Activated CD4-positive, alpha-beta T cell treated with anti-CD3 and anti-CD28 coated beads, Interleukin-2, amount 10 ng/mL, durations not matched to agents 7 days and 5 days (primary cell): ENCODE measurements at places on chromosomes 5 and 9.

GRCh38 chr5:43110606-43111170 is 10.0 kb upstream of the ZNF131 start:
- peak overlapping the region; percentile 86 for H3K27ac ChIP-seq
- peak overlapping the region; percentile 0 for H3K4me3 ChIP-seq
- peak; percentile 16 for DNase-seq
- H3K27me3 ChIP-seq: no peaks in the 10 kb centered on the region

GRCh38 chr9:126062158-126062886 is 264.3 kb upstream of the MVB12B start:
- H3K4me1 ChIP-seq: no peaks in the 10 kb centered on the region
- DNase-seq: no peak
- no peak overlapping the region for H3K27ac ChIP-seq
- peaks cover 5% of the 10 kb centered on the region for H3K27me3 ChIP-seq
- H3K4me3 ChIP-seq: no peak overlapping the region

DNA sequence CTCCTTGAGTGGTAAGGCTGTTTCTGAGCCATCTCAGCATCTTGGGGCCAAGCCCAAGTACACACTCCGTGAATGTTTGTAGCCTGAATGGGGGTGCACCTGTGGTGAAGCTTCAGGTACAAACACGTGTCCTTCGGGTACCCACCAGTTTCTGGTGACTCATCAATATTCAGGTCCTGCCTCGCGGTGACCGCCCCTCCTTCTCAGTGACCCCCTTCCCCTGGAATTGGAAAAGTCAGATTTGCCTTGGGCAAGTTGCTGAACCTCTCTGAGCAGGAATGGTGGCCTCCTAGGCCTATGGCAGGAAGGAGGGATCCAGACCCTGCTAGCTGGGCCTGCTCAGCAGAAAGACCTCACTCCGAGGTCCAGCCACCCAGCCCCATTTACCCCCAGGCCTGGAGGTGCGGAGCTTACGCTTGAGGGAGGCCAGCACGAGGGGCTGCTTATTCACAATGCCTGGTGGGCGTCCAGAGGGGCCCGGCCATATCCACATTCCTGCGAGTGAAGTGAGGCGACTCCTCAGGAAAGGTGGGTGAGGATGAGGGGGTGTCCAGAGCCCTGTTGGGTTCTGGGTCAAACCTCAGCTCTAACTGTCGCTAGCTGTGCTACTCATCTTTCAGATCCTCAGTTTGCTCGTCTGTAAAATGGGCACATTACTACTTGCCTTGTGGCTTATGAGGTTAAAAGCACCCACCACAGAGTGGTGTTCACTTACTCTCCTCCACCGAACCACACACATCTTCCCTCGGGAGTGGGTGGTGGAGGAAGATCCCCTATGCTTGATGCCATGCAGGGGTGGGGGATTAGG is 7.0 kb downstream of the ADGRD2 start:
- no peak overlapping the region for H3K4me3 ChIP-seq
- H3K4me1 ChIP-seq: no peaks in the 10 kb centered on the region
- no peaks in the 10 kb centered on the region for H3K36me3 ChIP-seq
- H3K27ac ChIP-seq: no peak overlapping the region
- peaks cover 7% of the 10 kb centered on the region for H3K27me3 ChIP-seq
- no peak for DNase-seq

DNA sequence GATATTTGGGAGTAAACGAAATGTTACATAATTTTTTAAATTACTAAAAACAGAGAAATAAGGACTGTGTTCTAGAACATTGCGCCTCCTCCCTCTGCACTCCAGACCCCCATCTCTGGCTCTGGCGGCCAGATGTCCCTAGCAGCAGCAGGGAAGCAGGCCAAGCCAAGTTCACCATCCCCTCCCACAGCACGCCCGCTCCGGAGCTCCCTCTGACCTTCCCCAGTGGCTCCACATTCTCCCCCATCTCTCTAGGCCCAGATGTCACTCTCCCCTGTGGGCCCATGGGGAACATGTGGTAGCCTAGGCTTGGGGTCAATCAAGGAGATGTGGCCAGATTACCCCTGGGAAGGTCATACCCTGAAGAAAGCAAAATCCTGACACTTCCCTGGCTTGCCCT is 6.3 kb upstream of the WNK2 start:
- H3K27ac ChIP-seq: no peak overlapping the region
- DNase-seq: no peak
- H3K4me1 ChIP-seq: no peaks in the 10 kb centered on the region
- H3K27me3 ChIP-seq: peaks cover 27% of the 10 kb centered on the region
- no peaks in the 10 kb centered on the region for H3K36me3 ChIP-seq

GRCh38 chr5:144531188-144531587 is 360.5 kb downstream of the KCTD16 start:
- H3K4me3 ChIP-seq: no peak overlapping the region
- no peak overlapping the region for H3K27ac ChIP-seq
- no peak for DNase-seq
- no peaks in the 10 kb centered on the region for H3K27me3 ChIP-seq
- H3K36me3 ChIP-seq: no peaks in the 10 kb centered on the region

DNA sequence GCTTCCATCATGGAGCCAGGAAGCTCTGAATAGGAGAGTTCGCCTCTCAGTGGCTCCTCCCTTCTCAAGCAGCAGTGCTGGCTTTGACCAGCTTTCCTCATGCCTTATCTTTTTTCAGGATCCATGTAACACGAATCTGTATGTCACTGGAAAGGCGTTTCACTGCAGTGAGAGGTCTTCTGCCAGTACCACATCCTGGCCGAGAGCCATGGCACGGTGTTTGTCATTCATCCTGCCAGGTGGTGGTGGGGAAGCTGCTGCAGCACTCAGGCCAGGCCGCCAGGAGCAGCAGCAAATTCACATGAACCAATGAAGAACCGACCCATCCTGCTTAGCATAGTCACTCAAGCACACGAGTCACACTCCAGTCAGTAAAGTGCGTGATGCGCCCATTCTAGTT is 179.0 kb downstream of the FANCC start:
- no peaks in the 10 kb centered on the region for H3K4me1 ChIP-seq
- H3K27ac ChIP-seq: no peak overlapping the region
- H3K36me3 ChIP-seq: no peaks in the 10 kb centered on the region
- no peak for DNase-seq
- H3K4me3 ChIP-seq: no peak overlapping the region
- no peaks in the 10 kb centered on the region for H3K27me3 ChIP-seq

DNA sequence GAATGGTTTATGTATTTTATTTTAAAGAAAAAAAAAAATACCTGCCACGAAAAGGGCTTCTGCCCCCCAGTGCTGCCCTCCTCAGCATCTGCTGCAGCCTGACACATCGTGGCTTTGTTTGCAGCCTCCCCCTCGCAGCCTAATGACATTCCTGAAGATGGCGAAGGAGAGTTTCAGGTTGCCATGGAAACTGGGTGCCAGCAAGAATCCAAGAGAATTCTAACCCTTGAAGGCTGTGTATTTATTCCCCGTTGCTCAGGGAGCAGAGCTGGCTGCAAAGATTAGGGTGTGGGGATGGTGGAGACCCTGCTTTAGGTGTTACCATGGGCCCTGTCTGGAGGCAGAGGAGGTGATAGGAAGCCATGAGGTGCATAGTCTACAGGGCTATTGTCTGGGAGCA is 126.6 kb downstream of the NSG2 start:
- no peak overlapping the region for H3K4me3 ChIP-seq
- no peak for DNase-seq
- no peaks in the 10 kb centered on the region for H3K4me1 ChIP-seq

DNA sequence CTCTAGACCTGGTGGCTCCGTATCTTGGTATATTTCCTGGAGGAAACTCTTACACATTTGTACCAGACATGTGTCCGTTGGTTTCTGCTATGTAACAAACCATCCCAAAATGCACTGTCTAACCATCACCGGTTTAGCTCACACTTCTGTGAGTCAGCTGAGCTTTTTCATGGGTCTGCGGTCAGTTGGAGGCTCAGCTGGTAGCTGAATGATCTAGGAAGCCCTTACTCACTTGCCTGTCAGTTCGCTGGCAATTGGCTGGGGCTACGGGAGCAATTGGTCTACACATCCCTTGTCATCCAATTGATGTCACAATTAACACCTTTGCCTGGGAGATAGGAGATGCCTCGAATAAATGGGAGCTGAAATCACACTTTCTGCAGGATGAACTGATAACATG is 11.6 kb upstream of the WHRN start:
- peaks cover 3% of the 10 kb centered on the region for H3K36me3 ChIP-seq
- no peak for DNase-seq
- no peak overlapping the region for H3K27ac ChIP-seq
- no peak overlapping the region for H3K4me3 ChIP-seq
- H3K4me1 ChIP-seq: peaks cover 32% of the 10 kb centered on the region

DNA sequence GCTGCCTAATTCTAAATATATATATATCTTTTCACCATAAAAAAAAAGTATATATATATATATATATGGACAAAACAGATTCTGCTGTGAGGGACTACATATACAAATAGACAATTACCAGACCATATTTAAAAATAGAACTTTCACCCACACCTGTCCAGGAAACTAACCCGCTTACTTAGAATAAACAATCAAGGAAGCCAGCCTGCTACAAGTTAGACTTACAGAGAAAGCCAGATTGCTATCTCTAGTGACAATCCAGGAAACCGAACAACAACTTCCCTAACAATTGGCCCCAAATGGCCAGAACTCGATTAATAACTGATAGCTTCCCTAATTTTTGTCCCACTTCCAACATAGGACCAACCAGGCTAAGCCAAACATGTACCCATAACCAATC is 5.9 kb downstream of the GLDC start:
- H3K27ac ChIP-seq: no peak overlapping the region
- peaks cover 7% of the 10 kb centered on the region for H3K4me1 ChIP-seq
- no peak for DNase-seq
- H3K36me3 ChIP-seq: peaks cover 2% of the 10 kb centered on the region

- no peak overlapping the region for H3K27ac ChIP-seq
- no peaks in the 10 kb centered on the region for H3K27me3 ChIP-seq
- no peaks in the 10 kb centered on the region for H3K36me3 ChIP-seq
- no peak overlapping the region for H3K4me3 ChIP-seq
- no peak for DNase-seq
Observed at GRCh38 chr5:147688656-147689356, 93.7 kb downstream of the JAKMIP2 start.

- no peak overlapping the region for H3K27ac ChIP-seq
- no peaks in the 10 kb centered on the region for H3K36me3 ChIP-seq
- no peaks in the 10 kb centered on the region for H3K27me3 ChIP-seq
- no peak overlapping the region for H3K4me3 ChIP-seq
Observed at GRCh38 chr9:112844771-112845542, 45.7 kb downstream of the SLC46A2 start.

DNA sequence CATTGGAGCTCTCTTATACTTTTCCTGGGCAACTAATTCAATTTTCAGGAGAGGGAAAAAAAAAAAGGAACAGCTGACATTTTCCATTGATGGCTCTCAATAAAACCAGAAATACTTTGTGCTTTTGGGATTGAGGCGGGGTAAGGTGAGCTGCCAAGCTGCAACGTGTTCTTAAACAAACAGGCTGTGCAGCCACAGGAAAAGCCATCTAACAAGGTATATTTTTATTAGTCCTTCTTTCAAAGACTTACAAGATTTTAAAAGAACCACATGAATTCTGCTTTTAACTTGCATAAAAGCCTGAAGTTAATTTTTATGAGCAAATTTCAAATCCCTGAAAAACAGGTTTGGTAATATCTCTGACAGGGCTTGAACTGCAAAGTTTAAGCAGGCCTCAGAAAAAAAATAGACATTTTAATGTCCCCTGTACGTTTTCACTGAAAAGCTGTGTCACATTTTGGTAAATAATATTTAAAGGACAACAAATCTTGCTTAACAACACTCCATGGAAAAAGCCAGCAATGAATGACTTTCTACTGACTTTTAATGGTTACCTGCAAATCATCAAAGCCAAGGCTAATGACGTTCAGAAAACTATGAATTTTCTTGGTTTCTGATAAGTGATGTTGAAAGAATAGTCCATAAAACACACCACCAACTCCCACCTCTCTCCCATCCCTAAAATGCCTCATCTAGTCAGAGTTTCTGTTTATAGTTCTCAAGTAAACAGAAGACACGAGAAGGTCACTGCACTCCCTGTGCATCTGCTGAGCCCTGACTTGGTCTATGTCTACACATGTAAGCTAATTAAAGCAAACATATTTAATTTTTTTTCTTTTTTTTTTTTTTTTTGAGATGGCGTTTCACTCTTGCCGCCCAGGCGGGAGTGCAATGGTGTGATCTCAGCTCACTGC is 433.6 kb downstream of the PIK3R1 start:
- DNase-seq: no peak
- no peaks in the 10 kb centered on the region for H3K27me3 ChIP-seq
- no peak overlapping the region for H3K27ac ChIP-seq
- H3K4me3 ChIP-seq: no peak overlapping the region
- H3K4me1 ChIP-seq: no peaks in the 10 kb centered on the region

DNA sequence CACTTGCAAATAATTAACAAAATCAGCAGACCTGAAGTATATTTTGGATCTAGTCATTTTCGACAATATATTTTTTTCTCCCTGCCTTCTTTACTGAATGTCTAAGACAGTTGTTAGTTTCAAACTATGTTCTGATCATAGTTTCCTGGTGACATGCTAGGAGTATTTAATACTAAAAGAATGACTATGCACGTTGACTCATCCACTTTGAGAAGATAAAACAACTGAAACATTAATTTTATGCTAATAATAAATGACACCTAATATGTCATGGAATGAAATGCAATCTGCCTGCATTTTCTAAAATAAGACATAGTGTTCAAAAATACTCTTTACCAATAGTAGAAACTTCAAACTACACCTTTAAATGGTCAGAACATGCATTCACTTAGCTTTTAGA is 2123.7 kb upstream of the C9orf72 start:
- H3K4me3 ChIP-seq: no peak overlapping the region
- H3K36me3 ChIP-seq: no peaks in the 10 kb centered on the region
- no peak for DNase-seq
- no peak overlapping the region for H3K27ac ChIP-seq

GRCh38 chr5:133870661-133871060 is 97.8 kb downstream of the C5orf15 start:
- peaks cover 4% of the 10 kb centered on the region for H3K36me3 ChIP-seq
- H3K27me3 ChIP-seq: no peaks in the 10 kb centered on the region
- H3K4me3 ChIP-seq: no peak overlapping the region
- H3K4me1 ChIP-seq: peaks cover 18% of the 10 kb centered on the region
- DNase-seq: no peak
